Fibroblast of skin of right quadriceps (primary cell): ENCODE measurements at places on chromosomes 1 and 21.

DNA sequence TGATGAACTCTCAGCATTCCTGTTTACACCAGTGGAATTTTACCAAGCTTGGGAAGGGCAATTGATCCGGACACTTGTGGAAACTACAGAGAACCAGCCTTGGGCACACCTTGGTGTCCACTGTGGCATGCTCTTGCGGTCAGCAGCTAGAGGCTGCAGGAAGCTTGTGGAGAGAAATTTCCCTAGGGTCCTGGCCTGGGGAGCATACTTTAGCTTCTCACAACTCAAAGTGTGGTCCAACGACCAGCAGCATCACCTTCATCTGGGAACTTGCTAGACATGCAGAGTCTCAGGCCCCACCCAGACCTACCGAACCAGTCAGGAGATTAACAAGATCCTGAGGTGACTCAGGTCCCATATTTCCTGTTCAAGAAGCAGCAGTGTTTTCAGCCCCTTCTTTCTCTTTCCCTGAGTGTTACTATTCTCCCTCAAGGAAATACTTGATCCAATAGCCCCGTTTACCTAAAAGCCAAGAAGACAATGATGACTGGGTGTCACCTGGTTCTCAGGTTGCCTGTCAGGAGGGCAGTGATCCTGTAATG lies 55.7 kb upstream of the KCNE2 start:
- no peak for DNase-seq

DNA sequence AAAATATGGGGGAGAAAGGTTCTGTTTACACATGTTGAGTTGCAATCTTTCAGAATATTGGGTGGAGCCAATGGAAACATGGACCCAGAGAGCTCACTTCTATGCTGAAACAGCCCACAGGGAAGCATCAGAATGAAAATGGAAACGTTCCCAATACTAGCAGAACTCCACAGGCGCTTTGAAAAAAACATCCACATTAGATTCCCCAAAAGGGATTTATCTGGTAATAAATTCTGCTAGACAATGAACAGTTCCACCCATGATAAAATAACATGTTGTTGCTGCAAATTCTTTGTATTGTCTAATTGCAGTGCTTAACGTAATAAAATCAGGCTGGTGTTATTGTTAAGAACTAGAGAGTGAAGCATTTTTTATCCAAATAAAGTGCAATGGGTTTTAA lies 197.0 kb downstream of the GABPA start:
- DNase-seq = no peak

GRCh38 chr1:39647247-39647646 lies 7.8 kb upstream of the HEYL start:
- no peak for DNase-seq

GRCh38 chr1:167438171-167439138 lies 79.9 kb downstream of the CD247 start:
- DNase-seq = no peak

GRCh38 chr21:33858667-33859372 lies 56.8 kb downstream of the ATP5PO start:
- no peak for DNase-seq

- DNase-seq = no peak
Observed at GRCh38 chr1:46280092-46280491, 23.3 kb downstream of the LRRC41 start.

GRCh38 chr21:35395728-35396127 lies 346.6 kb upstream of the RUNX1 start:
- peak; percentile 38 for DNase-seq

GRCh38 chr1:162062542-162063015 lies 6.9 kb upstream of the NOS1AP start:
- DNase-seq = peak; percentile 35

GRCh38 chr1:154895798-154896197 lies 25.7 kb upstream of the KCNN3 start:
- no peak for DNase-seq

DNA sequence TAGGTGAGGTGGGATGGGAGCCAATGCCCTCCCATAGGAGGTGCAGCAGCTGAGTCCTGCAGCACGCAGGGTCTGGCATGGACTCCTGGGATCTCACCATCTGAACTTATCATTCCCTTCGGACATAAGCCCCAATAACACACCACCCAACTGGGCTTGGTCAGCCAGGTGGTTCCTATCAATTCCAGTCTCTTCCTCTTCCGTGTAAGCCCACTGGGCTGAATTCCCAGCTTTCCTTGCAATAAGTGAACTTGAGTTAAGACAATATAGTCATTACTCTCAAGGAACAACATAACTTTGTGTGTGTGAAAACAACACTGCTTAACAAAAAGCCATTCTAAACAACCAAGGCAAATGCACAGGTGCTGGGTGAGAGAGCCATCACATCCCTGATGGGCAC lies 86.6 kb upstream of the EDN2 start:
- DNase-seq = no peak
